ENCODE measurements at places on chromosomes 6 and 20. TPM values are rescaled to one million over a fixed set of nuclear protein-coding genes. Genes with fewer than 3 reads are reported as not detected.

Gene RBBP8NL
- total RNA-seq: 0.06 TPM

Gene FRMD1
- 0.25 TPM for total RNA-seq

Gene ETV7
- total RNA-seq: not detected

- no peak for ATAC-seq
These were observed 231.5 kb upstream of the ID4 start for GRCh38 chr6:19605624-19606023.

GRCh38 chr6:2432292-2432691 lies 186.9 kb upstream of the GMDS start:
- no peak for ATAC-seq

DNA sequence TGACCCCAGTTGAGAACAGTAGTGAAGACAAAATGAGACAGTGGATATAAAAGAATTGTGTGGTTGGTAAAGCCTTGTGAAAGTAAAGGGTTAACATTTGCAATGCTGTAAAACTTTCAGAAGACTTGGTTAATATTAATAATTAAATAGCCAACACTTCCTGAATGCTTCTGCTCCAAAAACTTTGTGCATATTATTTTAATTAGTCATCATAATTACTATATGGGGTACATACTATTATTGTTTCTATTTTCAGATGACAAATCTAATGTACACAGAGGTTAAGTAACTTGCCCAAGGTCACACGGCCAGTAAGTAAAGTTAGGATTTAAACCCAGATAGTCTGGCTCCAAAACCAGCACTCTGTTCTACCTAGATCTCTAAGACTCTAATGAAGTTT lies 291.3 kb downstream of the OGFRL1 start:
- ATAC-seq: no peak

DNA sequence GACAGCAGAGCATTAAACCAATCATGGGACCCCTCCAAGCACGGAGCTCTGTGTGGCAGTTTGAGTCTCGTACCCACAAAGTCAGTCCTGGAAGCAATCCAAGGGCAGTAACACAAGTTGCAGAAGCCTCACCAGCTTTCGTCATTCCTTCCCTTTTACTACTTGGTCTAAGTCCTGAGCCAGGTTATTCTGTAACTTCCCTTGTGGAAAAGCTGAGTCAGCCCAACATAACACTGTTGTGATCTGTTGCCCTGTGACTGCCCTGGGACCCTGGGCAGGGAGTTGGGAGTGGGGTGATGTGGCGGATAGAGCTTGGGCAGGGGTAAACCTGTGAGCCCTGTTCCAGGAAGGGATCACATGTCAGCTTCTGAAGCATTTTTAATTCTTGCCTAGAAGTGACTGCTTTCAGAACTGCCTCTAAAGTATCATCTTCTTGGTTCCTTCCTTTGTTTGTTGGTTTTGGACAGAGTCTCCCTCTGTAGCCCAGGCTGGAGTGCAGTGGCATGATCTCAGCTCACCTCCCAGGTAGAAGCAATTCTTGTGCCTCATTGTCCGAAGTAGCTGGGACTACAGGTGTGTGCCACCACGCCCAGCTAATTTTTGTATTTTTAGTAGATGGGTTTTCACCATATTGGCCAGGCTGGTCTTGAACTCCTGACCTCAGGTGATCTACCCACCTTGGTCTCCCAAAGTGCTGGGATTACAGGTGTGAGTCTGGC lies 183.7 kb upstream of the JAG1 start:
- no peak for ATAC-seq

GRCh38 chr20:37393196-37393862 lies 47.4 kb downstream of the SRC start:
- ATAC-seq: no peak

GRCh38 chr6:25217829-25218228 lies 61.3 kb upstream of the CARMIL1 start:
- no peak for ATAC-seq

DNA sequence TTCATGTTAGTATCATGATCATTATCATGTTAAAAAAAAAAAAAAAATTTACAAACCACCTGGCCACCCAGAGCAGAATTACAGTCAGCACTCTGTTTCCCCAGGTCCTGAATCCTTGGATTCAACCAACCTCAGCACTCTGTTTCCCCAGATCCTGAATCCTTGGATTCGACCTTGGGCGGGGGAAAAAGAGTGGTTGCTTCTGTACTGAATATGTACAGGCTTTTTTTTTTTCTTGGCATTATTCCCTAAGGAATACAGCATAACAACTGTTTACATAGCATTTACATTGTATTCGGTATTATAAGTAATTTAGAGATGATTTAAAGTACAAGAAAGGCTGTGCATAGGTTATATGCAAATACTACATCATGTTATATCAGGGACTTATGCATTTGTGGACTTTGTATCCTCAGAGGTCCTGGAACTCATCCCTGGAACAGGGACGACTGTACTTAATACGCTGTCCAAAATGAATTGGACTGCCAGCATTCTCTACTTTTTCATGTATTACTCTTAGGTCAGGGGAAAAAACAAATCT lies 31.2 kb downstream of the GCNT2 start:
- peak; percentile 79 for ATAC-seq

GRCh38 chr20:2751878-2752566 lies 48.4 kb downstream of the CPXM1 start:
- ATAC-seq: peak; percentile 25

DNA sequence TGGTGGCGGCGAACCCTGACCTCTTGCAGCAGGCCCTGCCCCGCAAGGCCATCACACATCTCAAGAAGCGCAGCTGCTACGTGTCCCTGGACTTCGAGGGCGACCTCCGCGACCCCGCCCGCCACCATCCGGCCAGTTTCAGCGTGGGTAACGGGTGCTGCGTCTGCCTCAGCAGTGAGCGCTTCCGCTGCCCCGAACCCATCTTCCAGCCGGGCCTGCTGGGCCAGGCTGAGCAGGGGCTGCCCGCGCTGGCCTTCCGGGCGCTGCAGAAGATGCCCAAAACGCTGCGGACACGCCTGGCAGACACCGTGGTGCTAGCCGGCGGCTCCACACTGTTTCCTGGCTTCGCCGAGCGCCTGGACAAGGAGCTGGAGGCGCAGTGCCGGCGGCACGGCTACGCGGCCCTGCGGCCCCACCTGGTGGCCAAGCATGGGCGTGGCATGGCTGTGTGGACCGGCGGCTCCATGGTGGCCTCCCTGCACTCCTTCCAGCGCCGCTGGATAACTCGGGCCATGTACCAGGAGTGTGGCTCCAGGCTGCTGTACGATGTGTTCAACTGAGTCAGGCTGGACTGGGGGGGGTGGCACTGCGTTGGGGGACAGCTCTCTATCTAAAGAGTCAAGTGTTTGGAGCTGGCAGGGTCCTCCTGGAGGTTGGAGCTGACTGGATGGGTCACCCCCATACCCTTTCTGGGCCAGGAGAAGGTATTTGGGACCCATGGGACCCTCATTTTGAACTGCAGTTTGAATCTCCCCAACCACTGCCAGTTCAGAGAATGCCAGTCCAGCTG lies 1.1 kb downstream of the ACTL10 start:
- ATAC-seq: peak; percentile 59

- no peak for ATAC-seq
These were observed 45.7 kb downstream of the SCGN start for GRCh38 chr6:25697537-25698340.

DNA sequence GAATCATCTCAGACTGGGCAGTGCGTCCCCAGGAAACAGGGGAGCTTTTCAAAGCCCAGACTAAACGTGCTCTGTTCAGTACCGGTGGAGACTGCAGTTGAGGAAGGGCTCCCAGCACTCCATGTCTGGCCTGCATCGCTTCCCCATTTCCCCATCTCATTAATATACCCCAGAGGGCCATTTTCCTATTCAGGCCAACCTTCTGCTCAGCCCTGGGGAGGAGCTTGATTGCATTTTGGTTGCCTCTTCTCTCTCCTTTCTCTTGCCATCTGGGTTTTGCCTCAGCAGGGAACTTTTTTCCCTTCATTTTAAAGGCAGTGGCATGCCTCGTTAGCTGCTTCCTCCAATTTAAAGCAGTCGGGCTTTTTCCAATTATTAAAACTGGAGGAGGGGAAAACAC lies 394.3 kb upstream of the SOX4 start:
- peak; percentile 71 for ATAC-seq

GRCh38 chr20:62914970-62915457 lies 11.3 kb downstream of the DIDO1 start:
- ATAC-seq: peak; percentile 92
